ENCODE measurements at places on chromosomes 11 and 22.

DNA sequence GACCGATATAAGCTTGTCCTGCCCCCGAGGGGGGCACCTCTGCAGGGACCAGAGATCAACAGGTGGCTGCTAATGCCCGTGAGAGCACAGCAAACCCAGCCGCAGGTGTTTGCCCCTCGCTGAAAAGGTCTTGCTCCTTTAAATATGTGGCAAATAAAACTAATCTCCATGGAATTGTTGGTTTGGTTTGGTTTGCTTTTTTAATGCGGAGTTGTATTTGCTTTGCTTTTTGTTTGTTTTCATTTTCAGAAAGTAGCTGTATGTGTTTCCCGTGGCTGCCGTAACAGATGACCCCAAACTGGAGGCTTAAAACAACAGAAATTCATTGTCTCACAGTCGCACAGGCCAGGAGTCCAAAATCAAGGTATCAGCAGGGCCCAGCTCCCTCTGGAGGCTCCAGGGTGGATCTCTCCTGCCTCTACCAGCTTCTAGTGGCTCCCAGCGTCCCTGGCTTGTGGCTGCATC lies 93.0 kb downstream of the CELSR1 start:
- DNase-seq: no peak

DNA sequence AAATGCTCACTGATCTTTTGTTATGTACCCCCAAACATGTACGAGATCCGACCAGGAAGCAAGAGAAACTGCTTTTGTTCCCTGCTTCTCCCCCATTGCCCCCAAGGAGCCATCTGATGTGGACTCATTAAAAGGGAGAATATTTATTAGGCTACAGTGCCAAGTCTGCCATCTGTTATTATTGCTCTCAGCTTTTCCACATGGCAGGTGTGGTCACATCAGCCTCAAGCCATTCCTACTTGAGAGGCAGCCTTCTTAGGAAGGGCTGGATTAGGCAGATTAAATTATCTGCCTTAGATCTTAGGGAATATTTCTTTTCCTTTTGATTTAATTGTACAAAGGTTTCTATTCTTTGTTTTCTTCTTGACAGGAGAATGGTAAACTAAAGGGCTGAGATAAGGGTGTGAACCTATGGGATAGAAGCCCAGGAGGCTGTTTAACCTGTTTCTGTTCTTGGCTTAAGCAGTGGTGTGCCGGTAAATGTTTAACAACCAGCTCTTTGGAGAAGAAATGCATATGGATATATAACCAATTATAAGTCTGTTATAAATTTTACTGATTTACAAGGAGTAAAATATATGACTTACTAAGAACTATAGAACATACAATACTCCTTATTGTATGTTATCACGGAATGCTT lies 88.8 kb downstream of the PDHX start:
- DNase-seq: no peak

DNA sequence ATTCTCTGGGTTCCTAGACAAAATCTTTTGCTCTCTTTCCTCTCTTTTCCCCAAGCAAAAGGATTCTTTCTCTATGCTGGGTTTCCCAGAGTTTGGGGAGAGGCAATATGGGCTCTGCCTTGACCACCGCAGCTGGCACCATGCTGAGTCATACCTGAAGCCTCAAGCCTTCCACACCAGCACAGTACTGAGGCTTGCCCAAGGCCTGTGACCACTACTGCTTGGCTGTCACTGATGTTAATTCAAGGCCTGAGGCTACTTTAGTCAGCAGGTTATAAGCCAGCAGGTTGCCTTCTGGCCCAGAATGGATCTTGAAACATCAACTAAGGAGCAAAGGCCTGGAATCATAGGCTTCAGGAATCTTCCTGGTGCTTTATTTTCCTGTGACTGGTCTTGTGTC lies 185.3 kb downstream of the DYNC2H1 start:
- DNase-seq: no peak

DNA sequence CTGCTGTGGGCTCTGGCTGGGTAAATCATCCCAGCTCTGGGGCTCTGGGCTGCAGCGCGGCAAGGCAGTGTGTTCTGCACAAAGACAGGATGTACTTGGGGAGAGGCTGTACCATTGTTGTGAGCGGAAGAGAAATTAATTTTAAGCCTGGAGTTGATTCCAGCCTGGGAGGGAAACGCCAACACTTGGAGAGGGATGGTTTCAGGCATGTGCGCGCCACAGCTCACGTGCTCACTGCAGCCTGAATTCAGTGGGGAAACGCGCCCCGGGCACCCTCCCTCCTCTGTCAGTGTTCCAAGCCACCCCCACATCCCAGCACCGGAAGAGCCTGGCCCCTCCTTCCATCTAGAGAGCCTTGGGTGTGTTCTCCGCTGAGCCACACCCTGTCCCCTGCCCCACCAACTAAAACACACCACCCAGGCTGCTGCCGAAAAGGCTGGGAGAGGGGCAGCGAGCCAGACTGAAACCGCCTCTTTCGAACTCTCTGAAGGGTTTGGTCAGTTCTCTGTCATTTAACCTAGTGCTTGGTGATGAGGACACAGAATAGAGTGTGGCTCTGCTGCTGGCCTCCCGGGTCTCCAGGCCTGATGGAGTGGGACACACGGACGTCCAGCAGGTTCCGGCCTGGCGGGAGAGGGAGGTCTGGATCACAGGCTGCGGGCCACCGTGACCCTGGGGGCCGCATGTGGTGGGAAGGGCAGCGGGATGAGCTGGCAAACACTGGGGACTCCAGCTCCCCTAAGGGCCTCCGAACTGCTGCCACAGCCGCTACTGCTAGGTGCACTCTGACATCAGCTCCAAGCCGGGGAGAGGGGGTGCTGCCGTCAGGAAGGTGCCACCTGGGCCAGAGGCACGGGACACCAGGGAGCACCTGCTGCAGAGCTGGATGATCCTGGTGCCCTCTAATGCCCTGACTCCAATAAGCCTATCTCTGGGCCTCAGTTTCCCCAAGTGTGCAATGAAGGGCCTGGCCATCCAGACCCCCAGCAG lies 230.8 kb downstream of the CTTN start:
- DNase-seq: no peak

GRCh38 chr11:64916040-64916774 lies 802 bp downstream of the ATG2A start:
- peak; percentile 48 for DNase-seq

DNA sequence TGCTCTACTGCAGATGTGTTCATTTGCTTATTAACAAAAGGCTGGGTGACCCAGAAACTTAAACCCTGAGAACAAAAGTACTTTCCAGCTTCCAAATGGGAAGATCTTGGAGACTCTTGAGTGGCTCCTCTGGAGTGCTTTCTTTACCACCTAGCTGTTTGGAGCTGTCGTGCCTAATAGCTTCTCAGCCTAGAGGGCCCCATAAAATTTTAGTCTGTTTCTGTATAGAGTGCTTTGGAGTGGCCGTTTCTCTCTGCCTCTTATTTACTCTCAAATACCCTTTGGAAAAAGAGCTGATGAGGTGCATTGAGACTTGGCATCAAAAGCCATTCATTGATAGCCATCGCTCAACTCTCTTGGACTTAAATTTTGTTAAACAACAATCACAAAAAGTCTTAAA lies 50.7 kb downstream of the ZNRF3 start:
- no peak for DNase-seq

Data from activated CD4-positive, alpha-beta T cell treated with anti-CD3 and anti-CD28 coated beads, Interleukin-2, Interleukin-4, amounts not matched to agents 100 ng/mL and 50 ng/mL, durations not matched to agents 16 hours and 8 hours (primary cell).